ENCODE measurements at places on chromosomes 11 and 22.

- no peak for DNase-seq
Measured at GRCh38 chr11:67264877-67265632, 1.2 kb upstream of the GRK2 start.

- no peak for DNase-seq
Measured at GRCh38 chr11:79363256-79363655, 77.6 kb downstream of the TENM4 start.

DNA sequence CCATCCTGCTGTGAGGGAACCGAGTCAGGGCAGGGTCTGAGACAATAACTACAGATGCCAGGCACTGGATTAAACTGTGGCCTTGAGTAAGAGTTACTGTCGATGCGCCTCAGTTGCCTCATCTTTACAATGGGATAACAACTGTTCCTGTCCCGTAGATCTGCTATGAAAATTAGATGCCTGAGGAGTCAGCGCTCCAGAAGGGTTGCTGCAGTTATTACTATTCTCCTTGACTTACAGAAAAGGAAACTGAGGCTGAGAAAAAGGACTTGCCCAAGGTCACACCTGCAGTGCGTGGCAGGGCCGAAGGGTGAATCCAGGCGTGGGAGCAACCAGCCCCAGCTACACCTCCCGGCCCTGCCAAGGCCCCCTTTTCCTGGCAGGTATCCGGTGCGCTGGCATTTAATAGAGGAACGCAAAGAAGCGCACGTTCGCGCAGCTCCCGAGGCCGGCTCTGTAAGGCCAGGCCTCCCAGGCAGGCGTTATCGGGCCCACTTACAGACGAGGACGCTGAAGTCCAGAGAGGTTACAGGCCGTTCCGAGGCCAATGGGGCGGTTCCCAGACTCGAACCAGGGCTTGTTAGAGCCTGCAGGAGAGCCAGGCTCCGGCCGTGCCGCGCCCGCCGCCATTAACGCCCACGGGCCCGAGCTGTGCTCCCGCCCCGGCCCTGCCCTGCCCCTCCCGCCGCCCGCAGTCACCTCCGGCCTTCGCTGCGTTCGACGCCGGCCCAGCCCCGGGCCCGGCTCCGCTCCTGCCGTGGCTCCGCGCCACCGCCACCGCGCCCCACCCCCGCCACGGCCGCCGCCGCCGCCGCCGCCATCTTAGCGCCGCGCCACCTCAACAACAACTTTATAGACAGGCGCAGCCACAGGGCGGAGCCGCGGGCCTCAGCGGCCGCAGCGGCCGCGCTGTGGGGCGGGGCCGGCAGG is at the start of gene C11orf68:
Gene C11orf68 (minus strand): TSS at position 852 of the 930 bp plus-strand sequence. CDS start 31 bp downstream, at position 821.
- no peak for DNase-seq

DNA sequence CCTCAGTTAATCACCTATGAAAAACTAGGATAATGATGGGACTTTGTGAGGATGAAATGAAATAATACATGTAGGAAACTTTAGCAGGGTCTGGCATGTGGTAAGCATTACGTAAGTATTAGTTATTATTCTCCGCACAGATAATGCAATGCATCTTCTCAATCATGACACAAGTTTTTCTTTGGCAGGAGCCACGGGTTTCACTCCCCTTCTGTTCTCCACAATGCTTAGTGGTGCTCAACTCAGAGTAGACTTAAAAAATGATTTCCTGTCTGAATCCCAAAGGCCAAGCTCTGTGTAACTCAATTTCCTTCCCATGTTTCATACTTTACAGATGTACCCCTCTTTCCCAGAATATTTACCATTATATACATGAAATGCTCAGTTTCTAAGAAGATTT is 82.9 kb downstream of the CCDC34 start:
- DNase-seq, result no peak

DNA sequence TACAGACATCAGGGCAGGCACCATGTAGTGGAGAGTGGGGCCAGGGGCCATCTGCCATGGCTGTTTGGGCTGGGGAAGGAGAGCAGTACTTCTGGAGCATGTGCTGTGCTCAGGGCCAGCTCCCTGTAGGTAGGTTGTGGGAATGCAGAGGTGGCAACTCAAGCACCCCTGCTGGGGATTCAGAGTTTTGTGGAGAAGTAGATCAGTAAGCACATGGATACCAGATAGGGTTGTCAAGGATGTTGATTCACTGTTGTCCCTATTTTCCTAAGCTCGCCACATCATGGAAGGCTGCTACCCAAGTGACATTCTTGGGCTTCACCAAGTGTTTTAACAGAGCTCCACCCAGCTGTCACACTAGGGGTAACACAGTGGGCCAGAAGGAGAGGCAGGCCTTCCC is 67.2 kb downstream of the BMAL1 start:
- DNase-seq, result no peak

DNA sequence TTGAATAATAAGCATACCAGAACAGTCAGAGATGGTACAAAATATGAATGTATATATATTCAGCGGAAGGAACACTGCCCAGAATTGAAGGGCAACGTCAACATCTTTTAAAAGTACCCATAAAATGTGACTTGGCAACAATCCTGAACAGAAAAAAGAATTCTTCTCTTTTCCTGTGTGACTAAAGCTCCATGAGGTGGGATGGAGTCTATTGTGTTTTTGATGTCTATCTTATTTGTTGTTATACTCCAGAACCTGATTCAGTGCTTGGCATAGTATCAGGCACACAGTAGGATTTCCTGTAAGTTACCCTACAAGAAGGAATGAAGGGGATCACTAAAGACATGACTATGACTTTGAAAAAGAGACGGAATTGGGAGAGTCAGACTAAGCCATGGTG is 10.3 kb downstream of the LDLRAD3 start:
- no peak for DNase-seq

DNA sequence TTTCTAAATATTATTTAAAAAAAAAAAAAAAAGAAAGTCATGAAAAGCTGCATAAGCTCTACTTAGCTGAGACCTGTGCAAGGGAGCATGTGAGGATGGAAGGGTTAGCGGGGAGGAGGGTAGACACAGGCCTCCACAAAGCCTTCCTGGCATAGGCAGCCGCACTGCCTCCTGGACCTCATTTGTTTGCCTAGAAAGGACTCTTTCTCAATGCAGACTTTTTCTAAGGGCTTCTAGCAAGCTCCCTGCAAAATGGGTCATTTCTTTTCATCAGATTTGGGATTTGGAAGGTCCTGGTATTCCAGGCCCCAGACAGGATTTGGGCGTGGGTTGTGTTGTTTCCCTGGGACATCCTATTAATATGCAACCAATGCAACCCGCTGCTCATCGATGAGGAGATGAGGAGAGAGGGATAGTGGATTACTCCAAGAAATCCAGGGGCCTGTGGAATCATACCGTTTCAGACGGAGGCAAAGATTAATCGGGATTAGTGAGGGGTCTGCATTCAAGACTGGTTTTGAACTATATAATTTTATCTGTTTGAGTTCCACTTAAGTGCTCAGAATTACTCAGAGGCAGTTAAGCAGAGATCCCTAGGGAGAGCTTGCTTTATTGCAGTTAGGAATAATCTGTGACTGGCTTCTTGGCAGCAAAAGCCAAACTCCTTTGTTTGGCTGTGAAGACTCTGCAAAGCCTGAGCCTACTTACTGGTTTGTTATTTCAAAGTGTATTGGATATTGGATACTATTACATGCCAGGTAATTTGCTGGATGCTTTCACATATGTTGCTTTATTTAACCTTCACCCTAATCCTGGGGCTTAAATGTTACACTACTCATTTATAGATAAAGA is 106.9 kb upstream of the NAV2 start:
- no peak for DNase-seq

DNA sequence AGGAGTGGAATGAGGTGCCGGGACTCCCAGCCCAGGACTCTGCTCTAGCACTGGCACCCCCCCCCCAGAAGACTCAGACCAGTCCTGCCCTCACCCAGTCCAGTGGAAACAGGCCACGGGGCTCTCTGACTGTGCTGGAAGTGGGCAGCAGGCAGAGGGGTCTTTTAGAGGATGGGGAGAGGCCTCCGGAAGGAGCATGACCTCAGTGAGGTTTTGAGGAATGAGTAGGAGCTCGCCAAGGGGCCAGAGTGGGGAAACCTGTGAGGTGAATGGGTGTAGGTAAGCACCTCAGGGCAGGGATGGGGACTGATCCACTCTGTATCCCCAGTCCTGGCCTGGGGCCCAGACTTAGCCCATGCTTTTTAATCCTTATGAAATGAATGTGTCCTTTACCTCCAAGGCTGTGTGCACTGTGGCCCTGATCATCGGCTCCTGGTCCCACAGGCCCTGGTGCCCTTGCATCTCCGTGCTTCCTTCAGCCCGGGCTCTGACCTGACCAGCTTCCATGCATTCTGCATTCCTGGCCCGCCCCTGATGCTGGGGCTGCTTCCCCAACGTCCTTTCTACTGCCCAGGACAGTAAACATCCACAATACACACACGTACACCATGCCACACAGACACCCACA is 24.4 kb upstream of the RFPL3 start:
- no peak for DNase-seq

DNA sequence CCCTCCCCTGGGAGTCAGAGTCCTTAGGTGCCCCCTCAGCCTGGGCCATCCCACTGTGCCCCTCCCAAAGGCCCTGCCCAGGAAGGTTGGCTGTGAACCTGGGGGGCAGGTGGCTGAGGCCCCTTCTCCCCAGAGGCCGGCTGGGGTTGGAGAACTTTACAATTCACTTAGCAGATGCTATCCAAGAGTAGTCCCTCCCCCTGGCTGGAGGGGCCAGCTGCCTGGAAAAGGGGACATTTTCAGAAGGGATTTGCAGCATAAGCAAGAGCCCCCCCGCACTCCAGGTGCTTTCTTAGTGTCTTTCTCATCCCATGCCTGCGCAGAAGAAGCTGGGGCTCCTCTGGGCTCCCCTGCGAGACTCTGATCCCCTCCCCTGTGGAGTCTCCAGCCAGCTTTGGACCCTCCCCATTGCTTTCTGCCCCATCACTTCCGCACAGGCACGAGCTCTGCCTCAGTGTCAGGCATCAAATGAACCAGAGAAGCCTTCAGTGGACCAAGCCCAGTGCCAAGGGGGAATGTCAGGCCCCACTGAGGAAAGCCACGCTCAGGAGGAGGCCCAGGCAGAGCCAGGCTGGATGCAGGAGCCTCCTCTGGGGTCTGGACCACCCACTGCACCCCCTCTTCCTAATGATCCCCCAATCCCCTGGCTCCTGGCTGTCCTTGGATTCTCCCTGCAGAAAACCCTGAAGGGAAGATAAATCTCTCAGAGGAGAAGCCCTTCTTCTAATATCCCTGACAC is 3.7 kb downstream of the SSTR3 start:
- DNase-seq, result no peak

DNA sequence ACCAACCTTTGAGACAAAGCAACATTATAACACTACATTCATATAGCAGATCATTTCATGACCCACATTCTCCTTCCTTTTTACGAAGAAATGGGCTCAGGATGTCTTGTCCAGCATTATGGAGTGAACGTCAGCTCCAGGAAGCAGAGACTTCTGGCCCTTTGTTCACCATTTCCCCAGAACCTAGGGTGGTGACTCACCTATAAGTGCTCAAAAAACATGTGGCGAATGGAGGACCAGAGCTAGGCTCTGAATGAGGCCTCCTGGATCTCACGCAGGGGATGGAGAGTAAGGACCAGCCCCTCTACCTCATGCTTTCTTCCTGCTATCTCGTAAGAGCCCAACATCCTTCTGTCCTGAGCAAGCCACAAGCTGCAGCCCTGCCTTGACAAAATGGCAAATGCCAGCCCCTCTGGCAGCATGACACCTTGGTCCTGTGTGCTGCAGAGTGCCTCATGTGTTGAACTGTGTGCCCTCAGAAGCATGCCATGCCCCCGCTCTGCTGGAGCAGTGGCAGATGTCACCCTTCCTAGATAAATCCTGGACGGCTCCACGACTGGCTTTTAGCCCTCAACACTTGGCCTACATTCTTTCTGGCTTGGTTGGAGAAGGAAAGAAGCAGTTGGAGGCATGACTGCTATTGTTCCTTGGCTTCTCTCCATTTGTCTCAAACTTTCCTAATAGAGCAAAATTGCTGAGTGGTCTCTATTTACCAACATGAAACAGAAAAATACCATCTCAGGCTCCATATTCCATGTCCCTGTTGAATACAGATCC is 6.5 kb upstream of the ST3GAL4 start:
- no peak for DNase-seq

- DNase-seq, result no peak
Measured at GRCh38 chr11:129119036-129119435, 73.1 kb downstream of the ARHGAP32 start.

DNA sequence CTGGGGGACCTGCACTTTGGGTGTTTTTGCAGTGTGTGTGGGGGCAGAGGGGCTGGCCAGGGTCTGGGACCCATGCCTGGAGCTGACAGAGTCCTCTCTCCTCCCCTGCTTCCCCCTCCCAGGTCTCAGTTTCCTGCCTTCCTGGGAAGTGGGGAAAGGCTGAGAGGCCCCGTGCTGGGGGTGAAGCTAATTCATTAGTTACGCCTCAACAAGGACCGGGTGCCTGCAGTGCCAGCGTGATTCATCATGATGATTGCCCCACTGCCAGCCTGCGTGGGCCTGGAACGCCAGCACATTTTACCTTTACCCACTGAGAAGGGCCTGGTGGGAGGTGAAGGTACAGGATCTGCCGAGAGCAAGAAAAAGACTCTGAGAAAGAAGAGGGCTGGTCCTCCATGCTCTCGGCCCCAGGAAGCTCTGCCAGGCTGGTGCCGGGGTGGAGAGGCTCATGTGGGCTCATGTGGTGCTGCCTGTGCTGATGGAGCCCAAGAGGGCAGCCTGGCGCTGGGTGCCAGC is 2.9 kb upstream of the LRRC10B start:
- DNase-seq, result no peak

GRCh38 chr11:42251984-42252383 is 792.5 kb upstream of the LRRC4C start:
- DNase-seq, result no peak

Measured in cortex of kidney (tissue), 1 donor.